Right cardiac atrium (tissue), 5 donors: ENCODE measurements at places on chromosomes 3 and 15. TPM values are rescaled to one million over a fixed set of nuclear protein-coding genes. Genes with fewer than 3 reads are reported as not detected.

GPR176 gene
- total RNA-seq = 1.9 TPM

BNIP2 gene
- 83.1 TPM for total RNA-seq

MSL2 gene
- 23.9 TPM for total RNA-seq

TGM4 gene
- not detected for total RNA-seq

IMP3 gene
- 47.9 TPM for total RNA-seq

LYZL4 gene
- total RNA-seq = not detected

ITGA11 gene
- 34.0 TPM for total RNA-seq

IQCH gene
- total RNA-seq = 1.4 TPM

HIGD2B gene
- total RNA-seq = not detected

SNTN gene
- not detected for total RNA-seq
